ENCODE measurements at places on chromosomes 1 and 21.

GRCh38 chr1:241503444-241503843 is 16.1 kb downstream of the FH start:
- DNase-seq, result no peak

- no peak for DNase-seq
These were observed 951 bp downstream of the GGPS1 start for GRCh38 chr1:235329139-235329902.

DNA sequence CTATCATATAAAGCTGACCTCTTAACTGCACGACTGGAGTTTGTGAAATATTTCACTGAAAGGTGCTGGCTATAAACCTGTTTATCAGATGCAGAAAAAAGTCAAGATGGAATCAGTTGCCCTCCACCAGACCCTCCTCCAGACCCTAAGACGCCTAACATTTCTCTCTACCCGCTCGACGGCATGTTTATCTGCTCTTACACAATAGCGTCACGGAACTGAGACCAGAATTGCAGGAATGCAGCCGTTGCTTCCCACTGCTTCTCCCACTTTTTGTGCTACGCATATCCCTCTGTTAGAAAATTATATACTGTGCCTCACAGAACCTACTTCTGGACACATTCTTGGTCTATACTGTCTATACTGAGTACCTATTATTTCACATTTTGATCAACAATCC is 28.2 kb upstream of the FAM131C start:
- no peak for DNase-seq

- no peak for DNase-seq
These were observed 208 bp upstream of the BARHL2 start for GRCh38 chr1:90717356-90717664.

DNA sequence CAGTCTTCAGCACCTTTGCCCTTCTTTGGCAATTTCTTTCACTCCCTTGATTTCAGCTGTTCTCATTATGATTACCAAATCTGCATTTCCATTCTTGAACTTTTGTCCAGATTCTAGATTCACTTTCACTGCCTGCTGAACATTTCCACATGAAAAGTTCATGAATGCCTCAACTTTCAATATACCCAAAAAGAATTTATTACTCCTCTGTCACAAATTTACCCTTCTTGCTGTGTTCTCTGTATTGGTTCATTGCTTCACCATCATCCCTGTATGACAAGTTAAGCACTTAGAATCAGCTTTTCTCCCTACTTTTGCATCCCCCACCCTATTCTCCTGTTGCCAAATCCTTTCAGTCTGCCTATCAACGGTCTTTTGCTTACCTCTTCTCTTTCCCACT is 112.6 kb upstream of the PKN2 start:
- DNase-seq, result no peak

GRCh38 chr1:93207211-93207610 is 26.7 kb downstream of the CCDC18 start:
- no peak for DNase-seq

DNA sequence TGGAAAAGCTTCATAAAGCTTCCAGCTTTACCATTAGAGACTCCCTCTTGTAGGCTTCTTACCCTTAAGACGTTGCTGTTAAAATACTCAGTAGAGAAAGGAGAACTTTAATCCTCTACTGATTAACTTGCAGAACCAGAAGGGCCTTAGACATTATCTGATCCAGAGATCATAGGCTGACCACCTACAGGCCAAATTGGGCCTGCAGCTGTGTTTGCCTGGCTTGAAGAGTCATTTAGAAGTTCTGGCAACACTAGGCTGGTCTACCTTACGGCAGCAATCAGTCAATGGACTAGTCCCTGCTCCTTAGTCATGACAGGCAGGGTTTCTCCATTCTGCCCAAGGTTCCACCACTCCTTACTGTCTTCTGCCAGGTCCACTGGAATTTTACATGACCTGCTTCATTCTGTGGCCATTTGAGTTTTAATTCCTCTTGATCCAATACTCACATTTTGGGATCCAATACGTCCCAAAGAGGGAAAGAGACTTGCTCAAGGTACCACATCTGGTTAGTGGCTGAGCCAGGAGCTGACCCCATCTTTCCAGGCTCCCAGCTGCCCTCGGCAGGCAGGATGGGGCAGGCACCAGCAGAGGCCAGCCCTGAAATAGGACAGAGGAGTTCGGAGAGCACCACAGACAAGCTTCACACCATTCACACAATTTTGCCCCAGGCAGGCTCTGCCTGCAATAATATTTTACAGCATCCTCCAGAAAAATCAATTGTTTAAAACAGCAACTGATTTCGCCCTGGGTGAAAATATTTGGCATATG is 96.8 kb downstream of the TNR start:
- DNase-seq, result no peak

DNA sequence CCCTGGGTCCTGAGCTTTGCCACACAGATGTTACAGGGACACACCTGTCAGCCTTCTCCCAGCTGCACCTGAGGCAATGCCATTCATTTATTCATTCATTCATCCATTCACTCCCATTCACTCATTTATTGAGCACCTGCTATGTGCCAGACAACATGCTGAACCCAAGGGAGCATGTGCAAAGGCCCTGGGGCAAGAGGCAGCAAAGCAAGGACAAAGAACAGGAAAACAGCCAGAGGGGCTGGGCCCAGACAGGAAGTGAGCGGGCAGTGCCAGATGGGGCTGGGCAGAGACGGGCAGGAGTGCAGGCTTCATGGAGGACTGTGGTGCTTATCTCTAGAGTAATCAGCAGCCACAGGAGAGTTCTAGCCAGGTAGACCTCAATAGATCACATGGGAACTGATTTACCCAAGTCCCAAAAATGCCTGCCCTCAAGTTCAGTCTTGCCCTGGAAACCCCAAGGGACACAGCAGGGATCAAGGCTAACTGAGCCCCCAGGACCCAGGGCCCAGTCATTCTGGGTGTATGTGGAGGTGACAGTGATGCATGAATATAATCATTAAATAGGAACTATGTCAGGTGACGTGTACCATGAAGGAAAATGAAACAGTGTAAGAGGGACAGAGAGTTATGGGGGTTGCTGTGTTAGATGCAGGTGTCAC is 530.3 kb downstream of the MATN1 start:
- no peak for DNase-seq

- DNase-seq, result no peak
These were observed 14.7 kb downstream of the SZT2 start for GRCh38 chr1:43404353-43404752.

DNA sequence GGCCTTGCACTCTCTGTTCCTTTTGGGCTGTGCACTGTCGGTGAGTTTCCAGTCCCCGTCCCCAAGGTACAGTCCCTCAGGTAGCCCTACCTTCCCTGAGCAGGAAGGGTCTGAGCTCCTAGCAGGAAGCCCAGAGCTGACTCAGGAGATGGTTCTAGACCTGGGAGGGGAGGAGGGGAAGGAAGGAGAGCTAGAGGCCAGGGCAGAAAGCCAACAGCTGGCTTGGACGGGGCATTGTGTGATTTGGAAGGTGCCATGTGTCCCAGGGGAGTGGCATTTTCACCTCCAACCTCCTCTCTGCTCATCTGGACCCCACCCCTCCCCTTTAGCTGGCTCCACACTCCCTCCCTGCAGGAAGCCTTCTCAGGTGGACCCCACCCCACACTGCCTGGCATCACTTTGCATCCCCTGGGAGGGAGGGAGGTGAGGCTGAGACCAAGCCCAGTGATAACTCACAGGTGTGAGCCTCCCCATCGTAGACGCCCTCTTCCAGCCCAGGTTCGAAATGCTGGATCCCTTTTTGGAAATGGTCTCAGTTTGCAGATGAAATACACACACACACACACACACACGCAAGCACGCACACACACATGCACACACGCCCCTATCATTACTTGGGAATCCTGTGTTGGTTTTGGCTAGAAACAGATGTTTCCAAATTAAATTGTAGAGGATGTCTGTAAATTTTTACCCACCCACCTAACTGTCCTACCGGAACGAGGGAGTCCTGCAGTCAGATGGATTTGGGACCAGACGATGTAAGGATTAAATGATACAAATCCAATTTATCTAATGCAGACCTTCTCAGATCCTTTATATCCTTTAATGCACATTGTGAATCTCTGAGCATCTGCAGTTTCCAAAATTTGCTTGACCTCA is 19.7 kb upstream of the IFNLR1 start:
- no peak for DNase-seq

DNA sequence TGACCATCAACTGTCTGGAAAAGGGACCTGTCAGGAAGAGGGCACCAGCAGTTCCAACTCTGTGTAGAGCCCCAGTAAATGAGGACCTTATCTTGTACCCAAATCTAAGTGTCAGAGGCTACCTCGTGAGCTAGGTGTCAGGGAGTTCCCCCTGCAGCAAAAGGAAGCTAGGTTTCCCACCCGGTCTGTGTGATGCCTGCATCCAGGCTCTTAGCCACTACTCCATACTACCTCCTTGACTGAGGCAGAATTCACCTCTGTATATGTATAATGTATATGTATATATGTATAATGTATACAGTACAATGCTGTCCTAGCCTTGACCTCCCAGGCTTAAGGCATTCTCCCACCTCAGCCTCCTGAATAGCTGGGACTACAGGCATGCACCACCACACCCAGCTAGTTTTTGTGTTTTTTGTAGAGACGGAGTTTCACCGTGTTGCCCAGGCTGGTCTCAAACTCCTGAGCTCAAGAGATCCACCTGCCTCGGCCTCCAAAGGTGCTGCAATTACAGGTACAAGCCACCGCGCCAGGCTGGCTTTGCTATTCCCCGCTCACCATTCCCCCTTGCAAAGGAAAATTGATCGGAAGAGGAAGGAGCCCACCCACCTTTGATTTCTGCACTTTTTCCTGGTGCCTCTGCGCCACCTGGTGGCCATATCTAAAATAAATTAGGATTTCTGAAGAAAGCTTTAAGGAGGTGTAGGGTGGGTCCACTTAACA is 15.7 kb upstream of the LUZP1 start:
- no peak for DNase-seq

GRCh38 chr1:57353654-57354053 is 70.2 kb downstream of the DAB1 start:
- no peak for DNase-seq

DNA sequence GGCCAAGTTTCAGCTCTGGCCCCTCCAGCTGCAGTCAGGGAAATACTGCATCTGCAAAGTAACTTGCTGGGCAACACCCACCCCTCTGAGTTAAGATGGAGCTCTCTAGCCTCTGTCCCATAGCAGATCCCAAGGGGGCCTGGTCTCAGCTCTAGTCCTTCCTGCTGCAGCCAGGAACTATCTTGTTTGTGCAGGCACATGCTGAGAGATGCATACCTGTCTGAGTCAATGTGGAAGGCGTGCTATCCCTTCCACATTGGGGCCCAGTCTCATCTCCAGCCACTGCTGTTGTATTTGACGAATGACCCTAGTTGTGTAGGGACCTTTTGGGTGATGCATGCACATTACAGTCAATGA is 76.4 kb downstream of the CTH start:
- DNase-seq, result no peak

DNA sequence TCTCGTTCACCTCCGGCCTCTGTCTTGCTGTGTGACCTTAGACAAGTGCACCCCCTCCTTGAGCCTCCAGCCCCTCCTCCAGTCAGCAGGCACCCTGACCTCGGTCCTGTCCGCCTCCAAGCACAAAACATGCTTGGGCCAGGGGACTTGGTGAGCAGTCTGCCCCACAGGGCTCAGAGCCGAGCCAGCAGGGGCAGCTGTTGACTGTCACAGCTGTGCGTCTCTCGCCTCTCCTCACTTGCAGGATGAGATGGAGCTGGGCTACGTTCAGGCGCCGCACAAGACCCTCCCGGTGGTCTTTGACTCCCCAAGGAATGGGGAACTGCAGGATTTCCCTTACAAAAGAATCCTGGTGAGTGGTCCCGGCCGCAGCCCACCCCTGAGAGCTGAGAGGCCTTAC is 24.2 kb downstream of the PADI3 start:
- no peak for DNase-seq

DNA sequence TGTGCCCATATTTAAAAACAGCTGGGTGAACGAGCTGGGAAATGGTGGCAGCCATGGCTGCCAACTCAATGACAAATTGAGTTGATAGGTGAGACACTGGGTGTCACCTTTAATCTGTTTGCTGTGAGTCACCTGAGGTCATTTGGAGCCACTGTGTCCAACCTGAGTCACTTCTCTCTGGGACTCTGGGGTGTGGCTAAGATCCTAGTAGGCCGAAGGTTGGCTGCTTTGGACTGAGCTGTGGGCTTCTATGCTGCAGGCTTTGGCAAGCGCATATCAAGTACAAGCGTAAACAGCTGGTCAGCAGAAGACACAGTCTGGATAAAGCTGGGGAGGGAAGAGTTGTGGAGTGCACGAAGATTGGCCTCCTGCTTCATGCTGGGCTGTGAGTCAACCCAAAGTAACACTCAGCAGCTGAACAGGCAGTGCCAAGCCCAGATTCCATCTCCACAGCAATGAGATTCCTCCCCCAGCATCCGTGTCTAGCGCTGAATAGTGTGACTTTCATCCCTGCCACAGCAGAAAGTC is 24.0 kb downstream of the TEX35 start:
- DNase-seq, result peak; percentile 81

GRCh38 chr1:28973596-28974421 is 59.4 kb downstream of the EPB41 start:
- peak; percentile 24 for DNase-seq

DNA sequence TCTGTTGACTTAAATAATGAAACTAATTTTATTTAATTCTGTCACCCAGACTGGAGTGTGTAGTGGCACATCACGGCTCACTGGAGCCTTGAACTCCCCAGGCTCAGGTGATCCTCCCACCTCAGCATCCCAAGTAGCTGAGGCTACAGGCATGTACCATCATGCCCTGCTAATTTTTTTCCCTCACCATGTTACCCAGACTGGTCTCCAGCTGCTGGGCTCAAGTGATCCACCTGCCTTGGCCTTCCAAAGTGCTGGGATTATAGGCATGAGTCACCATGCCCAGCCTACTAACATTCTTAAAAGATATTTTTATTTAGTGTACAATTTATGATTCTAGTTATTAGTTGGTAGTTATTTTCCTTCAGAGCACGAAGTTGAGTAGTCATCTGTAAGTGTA is 49.5 kb downstream of the NRDC start:
- no peak for DNase-seq

GRCh38 chr1:86822459-86822858 is 91.5 kb downstream of the SELENOF start:
- DNase-seq, result no peak

DNA sequence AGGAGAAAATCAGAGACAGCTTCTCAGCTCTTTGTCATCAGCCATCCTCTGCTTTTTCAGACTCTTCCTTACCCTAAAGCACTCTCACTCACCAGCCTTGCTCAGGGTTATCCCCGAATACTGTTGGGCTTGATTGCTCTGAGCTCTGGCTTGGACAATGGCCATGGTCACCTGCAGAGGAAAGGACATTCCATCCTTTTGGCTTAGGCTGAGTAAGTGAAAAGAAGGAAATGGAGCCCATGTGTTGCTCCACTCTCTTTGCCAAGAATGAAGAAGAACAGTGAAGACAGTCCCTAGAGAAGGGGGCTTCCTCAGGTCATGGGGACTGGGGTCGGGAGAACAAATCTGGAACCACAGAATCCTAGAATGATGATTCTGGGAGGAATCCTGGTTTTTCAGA is 2.3 kb downstream of the MTMR11 start:
- DNase-seq, result no peak

DNA sequence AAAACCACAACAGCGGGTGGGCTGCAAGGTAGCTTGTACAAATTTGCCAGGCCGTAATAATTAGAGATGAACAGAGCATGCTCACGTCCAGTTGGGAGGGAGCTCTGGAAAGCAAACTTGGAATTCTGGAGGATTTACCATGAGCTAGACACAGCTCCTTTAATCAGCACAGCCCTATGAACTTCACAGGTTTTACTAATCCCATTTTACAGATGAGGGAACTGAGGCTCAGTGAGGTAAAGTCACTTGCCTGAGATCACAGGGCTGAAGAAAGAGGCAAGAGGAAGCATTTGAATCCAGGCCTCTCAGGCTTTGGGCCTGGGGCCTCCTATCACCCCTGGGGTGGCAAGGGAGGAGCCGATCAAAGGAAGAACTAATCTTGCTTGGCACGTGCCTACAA is 24.0 kb downstream of the PAX7 start:
- no peak for DNase-seq
